ENCODE measurements at places on chromosomes 7 and 10.

DNA sequence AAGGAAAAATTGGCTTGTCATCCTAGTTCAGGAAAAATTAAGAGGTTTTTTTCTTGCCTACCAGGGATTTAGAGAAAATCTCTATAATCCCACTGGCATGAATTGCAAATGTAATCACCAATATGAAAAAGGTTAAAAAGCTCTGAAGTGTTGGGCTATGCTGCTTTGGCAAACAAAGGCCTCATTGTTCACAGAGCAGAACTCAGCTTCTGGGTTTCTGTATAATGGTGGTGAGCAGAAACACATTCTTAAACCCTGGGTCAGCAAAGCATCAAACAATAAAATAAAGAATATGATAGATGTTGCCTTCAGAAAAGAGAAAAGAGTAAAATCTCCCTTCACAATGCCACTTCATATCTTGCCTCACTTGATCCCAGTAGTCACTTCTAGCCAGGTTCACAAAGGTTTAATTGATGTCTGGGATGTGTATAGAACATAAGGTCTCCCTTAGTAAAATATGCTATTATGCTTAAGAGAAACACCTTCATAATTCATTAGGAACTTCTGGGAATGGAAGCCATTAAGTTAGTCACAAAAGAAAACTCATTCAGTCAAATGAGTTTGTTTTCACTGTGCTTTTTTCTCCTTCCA is 1255.5 kb upstream of the PHF14 start:
- no peak for DNase-seq

- DNase-seq: no peak
Observed at GRCh38 chr7:130123501-130123900, 53.2 kb downstream of the KLHDC10 start.

DNA sequence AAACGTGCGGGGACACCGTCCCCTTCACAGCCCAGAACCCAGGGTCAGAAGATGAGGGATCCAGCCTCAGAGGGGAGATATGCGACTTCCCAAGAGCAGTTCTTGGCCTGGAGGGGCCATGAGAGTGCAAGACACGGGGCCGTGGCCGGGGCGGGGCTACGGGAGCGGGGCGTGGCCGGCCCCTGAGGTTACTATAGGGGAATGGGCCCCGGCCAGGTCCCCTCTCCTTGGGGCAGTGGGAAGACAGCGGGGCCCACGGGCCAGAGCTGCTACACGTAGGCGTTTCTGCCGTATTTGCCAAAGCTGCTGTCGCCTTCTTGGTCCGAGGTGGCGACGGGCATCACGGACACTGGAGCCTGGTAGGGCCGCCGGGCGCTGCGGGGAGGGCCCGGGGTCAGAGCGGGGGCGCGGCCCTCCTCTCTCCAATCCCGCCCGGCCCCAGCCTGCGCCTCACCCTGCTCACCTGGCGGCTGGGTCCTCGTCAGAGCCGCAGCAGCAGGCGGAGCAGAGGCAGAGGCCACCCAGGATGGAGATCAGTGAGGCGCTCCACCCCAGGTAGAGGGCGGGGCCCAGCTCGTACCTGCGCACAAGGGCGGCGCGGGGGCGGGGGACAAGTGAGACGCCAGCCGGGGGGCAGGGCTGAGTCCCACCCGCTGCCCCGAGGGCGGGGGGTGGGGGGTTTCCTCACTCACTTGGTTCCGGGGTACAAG is 5.3 kb downstream of the CLDN15 start:
- DNase-seq: peak; percentile 44

DNA sequence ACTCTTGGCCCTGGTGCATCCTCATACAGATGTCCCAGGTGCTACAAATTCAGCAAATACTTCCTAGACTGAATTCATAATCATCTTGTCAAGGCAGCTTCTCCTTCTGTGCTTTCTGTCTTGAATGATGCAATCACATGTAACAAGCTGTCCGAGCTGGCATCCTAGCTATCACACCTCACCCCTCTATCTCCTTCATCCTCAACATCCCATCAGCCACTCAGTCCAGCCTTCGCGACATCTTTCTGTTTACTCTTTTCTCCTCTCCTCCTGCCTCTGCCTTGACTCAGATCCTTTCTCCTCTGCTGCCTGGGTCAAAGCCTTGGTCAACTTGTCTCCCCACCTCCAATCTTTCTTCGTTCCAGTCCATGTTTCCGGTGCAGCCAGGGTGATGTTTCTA is 240.4 kb upstream of the CELF2 start:
- DNase-seq: no peak

DNA sequence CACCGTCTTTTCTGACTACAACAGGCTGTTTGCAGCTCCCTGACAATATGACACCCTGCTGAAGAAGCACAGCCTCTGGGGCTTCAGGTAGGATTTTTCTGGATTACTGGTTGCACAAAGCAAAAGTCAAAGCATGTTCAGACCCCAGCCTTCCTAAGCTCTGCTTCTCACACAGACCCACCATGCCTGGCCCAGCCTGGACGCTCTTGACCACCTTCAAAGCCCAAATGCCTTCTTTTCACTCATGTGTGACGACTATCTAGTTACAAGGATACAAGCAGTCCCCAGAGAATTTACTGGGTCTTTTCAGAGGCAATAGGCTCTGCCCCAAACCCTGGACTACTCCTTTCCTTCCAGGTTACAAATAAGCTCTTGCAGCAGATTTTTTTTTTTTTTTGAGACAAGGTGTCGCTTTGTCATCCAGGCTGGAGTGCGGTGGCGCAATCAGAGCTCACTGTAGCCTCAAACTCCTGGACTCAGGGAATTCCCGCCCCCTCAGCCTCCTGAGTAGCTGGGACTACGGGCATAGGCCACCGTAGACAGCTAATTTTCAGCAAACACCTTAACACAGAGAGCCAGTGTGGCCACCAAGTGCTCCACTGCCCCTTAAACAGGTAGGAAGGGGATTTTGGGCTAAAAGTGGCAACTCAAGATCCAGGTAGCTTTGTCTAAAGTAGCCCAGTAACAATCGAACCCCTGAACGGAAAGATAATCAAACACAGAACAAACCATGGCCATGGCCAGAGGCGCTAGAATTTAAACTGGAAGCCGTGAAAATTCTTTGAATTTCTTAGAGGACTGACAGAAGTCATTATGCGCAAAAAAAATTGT is 16.2 kb downstream of the SVIL start:
- DNase-seq: no peak

GRCh38 chr10:12638781-12639180 is 289.4 kb downstream of the CAMK1D start:
- DNase-seq: no peak

GRCh38 chr10:7861509-7862120 is 43.3 kb downstream of the TAF3 start:
- no peak for DNase-seq

DNA sequence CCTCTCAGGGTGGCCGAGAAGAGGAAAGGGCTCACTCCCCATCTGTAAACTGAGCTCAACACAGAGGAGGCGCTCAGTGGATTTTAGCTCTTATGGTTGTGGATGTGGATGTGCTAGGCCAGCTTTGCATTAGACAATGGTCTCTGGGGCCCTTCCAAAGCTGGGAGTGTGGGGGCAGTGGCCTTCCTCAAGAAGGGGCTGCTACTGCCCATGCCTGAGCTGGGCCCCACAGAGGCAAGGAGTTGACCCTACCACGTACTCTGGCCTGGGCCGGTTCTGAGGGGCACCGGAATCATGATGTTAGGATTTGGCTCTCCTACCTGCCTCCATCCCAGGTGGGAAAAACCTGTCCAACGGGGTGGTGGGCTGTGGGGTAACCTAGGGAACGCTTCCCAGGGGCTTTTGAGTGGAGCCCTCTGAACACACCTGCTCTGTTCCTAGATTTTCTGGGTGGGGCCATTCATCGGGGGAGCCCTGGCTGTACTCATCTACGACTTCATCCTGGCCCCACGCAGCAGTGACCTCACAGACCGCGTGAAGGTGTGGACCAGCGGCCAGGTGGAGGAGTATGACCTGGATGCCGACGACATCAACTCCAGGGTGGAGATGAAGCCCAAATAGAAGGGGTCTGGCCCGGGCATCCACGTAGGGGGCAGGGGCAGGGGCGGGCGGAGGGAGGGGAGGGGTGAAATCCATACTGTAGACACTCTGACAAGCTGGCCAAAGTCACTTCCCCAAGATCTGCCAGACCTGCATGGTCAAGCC is 11.5 kb downstream of the AQP1 start:
- no peak for DNase-seq

DNA sequence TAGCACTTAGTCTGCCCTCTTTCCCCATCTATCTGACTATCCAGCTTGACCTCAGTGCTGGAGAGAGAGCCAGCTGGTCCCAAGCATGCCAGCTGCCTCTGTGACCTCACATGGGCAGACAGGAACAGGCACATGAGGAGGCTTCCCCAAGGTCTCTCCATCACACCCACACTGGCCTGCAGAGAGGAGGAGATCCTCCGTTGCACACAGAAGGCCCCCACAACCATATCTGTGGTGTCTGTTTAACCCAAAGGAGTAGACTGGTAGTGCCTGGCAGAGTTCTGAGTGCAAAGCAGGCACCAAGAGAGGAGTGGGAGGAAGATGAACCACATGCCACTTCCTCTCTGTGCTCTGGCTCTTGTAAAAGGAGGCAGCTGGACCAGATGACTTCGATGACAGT is 4.8 kb upstream of the ANK3 start:
- no peak for DNase-seq

DNA sequence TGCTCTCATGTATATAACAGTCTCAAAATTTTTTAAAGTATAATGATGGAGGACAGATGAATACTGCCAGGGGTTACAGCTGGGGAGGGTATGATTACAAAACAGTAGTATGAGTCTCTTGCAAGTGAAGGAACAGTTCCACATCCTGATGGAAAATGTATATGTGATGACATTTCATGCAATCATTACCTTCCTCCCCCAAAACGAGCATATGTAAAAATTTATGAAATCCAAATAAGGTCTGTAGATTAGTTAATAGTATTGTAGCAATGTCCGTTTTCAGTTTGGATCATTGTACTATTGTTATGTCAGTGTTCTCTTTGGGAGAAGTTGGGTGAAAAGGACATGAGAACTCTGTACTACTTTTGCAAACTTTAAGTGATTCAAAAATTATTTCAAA is 38.0 kb downstream of the DRGX start:
- no peak for DNase-seq

GRCh38 chr10:71408436-71409225 is 11.9 kb downstream of the CDH23 start:
- DNase-seq: no peak

GRCh38 chr10:122703483-122704448 is 4.1 kb upstream of the C10orf120 start:
- peak; percentile 43 for DNase-seq

GRCh38 chr10:64196638-64197315 is 675.6 kb downstream of the REEP3 start:
- no peak for DNase-seq

DNA sequence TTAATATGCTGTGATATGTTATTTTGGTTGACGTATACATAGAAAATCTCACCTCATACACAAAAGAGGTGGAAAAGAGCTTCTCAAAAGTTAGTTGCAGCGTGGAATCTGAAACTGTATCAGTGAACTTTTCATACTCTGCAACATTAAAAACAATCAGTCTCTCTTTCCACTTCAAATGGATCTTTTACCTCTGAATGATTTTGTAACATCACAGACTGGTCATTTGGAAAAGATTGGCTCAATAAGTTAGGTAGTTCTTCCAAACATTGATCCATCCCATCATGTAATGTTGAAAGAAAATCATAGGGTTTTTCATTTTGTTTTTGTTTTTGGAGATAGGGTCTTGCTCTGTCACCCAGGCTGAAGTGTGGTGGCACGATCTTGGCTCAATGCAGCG is 131.1 kb downstream of the AHR start:
- no peak for DNase-seq

DNA sequence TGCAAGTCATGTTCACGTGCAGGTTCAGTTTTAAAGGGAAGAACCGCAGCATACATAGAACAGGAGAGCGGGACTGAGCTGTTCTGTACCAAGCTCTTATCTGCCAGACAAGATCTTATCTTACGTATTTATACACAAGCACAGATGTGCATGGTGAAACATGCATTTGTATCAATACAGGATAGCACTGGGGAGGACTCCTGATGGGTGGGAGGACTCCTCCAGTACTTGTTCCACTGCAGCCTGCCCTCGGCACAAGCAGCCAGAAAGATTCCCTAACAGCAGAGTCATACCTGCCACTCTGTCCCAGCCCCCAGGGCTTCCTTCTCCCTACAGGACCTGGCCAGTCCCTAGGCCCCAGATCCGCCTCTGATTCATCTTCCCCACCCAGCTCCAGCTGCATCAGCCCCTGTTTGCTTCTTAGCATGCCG is 13.2 kb upstream of the PRKCQ start:
- DNase-seq: no peak

GRCh38 chr7:91137788-91138368 is 126.4 kb upstream of the FZD1 start:
- no peak for DNase-seq

DNA sequence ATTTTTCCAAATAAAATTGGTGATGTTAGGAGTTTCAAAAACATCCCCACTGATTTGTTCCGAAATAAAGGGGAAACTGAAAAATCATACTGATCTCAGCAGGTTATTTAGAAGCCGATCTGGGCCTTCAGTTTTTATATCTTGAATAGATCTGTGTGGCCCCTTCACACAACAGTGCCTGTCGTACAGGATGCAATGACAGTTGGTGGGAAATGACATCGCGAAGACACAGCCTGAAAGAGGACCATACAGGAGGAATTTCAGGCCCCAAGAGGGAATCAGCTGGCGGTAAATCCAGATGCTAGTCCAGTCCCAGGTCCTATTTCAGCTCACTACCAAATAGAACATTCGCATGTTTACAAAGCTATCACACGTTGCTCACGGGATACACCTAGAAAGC is 3.0 kb downstream of the H2BK1 start:
- no peak for DNase-seq
